Activated T-helper 1 cell treated with anti-CD3 and anti-CD28 coated beads, Interleukin-12 subunit alpha, Interleukin-12 subunit beta, Interleukin-2, Interleukin-4 antibody, amounts not matched to agents 30 ng/mL and 10 ng/mL and 1 ng/mL, durations not matched to agents 14 hours and 24 hours and 36 hours (primary cell): ENCODE measurements at places on chromosomes 5 and 9.

DNA sequence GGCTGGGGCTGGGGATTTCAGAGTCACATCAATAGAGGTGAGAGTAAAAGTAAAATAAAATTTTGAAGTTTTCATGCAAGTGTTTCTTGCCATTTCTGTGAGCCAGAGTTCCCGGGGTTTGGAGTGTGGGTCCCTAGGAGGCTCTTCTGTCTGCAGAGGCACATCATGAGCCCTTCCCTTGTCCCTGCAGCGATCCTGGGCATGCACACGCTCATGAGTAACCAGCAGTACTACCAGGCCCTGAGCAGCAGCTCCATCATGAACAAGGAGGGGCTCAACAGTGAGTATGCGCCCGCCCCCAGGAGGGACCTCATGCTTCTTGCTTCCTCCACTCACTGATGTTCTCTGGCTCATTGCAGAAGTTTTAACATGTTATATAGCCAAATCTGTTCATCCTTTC is 61.1 kb downstream of the TMOD1 start:
- DNase-seq = no peak

GRCh38 chr9:129879103-129879699 is 43.9 kb downstream of the USP20 start:
- DNase-seq = no peak

DNA sequence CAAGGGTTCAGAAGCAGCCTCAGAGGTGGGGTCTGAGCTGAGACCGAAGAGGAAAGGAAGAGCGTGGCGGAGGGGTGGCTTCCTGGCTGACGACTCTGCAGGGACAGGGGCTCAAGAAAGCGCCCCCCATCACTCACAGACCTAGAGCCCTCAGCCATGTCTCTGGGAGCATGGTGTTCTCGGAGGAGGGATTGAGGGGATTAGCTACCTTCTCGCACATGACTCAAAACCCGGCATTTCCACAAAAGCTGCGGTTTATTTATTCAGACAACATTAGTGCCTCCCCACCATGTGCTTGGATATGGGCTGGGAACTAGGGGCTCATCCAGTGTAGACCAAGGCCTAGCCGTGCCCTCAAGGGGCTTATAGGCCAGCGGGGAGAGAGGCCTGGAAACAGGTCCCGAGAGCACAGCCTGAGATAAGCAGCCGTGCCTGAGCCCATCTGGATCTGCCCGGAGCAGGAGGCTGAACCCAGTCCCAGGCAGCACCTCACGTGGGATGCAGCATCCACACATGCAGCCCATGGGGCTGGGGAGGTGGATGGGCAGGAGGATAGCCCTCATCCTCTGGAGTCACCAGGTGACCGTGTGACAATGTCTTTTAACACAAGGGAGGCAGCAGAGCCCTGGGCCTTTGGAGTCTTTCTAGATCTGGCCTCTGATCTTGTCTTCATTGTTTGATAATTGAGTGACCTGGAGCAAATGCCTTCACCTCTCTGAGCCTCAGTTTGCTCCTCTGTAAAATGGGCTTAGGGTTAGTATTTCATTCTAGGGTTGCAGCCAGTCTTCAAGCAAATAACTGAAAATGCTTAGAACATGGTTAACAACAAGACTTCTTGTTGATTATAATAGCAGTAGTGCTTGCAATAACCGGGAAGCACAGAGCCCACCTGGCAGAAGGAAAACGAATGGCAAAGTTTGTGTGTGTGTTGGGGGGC is 878 bp upstream of the HMCN2 start:
- no peak for DNase-seq

DNA sequence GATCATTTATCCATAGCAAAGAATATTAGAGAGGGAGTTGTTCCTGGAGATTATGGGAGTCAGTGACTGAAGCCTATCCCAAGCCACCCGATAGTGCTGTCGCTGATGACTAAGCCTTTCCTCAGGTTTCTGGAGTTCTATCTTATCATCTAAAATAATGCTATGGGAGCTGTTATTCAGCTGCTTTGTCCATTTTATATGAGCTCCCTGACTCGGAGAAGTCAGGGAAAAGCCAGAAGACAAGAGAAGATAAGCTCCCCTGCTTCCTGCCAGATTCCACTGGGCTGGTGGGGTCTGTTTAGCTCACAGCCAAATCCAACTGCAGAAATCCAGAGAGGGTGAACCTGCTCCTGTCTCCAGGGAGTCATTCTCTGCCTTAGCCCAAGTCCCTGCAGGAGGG is 148.2 kb downstream of the DROSHA start:
- no peak for DNase-seq

GRCh38 chr5:136159457-136159856 is 26.8 kb downstream of the SMAD5 start:
- DNase-seq = no peak

DNA sequence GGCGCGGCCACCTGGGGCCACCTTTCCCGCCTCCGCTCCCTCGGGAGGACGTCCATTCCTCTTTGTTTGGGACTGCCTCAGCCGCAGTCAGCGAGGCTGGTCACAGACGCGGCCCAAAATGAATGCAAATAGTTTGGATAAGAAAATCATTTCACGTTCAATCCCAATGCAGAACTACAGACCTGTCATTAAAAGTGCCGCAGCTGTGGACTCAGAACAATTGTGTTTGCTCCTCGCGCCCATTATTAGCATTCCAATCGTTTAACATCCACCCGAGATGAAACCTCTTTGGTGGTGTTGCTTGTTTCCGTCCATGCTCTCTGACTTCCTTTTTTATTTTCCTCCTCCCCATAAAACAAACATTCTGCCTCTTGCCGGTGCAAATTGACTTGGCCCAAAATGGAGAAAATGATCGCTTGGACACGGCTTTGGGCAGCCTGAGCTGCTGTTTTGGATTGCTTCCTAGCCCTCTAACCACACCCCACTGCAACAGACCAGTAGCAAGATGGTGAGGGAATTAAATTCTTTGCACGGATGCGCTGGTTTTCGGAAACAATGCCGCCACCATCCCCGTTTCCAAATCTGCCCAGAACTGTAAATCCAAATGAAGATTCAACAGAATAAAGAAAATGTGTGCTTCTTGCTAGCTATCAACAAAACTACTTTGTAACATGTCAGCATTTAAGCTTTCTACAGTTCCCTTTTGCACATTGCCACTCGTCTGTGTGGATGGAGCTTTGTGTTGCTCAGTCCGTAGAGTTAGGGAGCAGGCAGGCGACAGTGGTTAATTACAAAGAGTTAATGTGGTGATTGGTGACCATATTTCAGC is 784 bp downstream of the NLN start:
- no peak for DNase-seq

DNA sequence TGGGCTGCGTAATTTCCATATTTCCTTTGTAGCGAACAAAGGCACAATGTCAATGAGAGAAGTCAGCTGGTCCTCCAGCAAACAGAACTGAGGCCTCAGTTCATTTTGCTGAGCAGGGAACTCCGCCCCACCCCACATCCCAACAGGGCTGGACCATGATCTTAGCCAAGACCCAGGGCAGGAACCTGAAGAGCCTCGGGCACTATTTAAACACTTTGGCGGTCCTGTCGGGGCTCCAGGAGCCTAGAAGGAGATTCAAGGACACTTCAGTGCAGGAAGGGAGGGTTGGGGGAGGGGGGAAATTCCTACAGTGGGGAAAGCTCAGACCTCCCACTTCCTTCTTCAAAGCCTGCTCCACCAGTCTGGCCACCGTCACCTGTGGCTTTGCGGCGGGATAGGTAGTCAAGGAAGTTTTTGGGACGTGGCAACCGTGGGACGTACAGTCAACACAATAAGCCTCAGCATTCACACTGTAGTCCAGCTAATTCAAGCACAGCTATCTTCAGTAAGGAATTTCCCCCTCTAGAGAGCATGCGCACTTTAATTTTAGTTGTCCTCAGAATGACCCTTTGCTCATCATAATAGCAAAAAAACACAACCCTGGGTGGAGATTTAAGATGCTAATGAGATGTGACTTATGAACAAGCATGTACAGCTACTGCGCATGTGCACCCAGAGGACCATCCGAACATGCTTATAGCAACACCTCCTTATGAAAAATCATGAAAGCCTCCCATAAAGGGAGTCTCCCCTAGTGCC is 30.9 kb downstream of the S1PR3 start:
- no peak for DNase-seq

DNA sequence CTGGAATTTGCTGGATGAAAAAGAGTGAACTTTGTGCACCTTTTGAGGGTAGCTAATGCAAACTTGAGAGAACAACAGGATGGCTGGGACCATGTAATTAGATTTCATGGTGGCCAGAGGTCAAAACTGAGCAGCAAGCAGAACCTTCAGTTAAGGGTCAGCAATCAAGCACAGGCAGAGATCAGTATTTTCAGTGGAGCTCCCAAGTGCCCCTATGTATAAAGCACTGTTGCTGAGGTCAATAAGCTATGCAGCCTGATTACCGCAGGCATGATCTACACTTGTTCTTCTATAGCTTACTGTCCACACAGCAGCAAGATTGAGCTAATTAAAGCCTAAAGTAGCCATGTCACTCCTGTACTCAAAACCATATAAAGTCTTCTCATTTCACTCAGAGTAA is 62.1 kb upstream of the TMC1 start:
- DNase-seq = no peak

- DNase-seq = no peak
These were observed 132.4 kb downstream of the MCTP1 start for GRCh38 chr5:95152535-95152934.

GRCh38 chr5:75622564-75622963 is 11.3 kb downstream of the ANKDD1B start:
- no peak for DNase-seq

GRCh38 chr9:15423231-15423985 is 732 bp downstream of the SNAPC3 start:
- no peak for DNase-seq
